ENCODE measurements at places on chromosomes 16 and 17.

DNA sequence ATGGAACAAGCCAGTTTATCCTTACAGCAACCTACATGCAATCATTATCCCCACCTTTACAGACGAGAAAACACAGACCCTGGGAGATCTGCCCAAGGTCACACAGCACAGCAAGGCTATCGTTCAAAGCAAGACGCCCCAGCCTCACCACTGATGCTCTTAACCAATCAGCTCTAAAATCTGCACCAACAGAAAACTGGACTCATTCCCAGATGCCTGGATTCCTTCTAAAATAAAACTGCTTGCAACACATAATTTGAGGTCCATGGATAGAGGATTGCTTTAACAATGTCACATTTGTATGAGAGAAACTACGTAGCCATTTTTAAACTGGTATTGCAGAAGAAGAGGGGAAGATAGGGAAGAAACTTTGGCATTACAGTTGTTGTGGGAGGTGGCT lies 6.8 kb downstream of the COTL1 start:
- peaks cover 8% of the 10 kb centered on the region for H3K4me1 ChIP-seq
- no peaks in the 10 kb centered on the region for H3K27me3 ChIP-seq
- DNase-seq, result no peak
- no peaks in the 10 kb centered on the region for H3K36me3 ChIP-seq
- no peak overlapping the region for H3K27ac ChIP-seq

DNA sequence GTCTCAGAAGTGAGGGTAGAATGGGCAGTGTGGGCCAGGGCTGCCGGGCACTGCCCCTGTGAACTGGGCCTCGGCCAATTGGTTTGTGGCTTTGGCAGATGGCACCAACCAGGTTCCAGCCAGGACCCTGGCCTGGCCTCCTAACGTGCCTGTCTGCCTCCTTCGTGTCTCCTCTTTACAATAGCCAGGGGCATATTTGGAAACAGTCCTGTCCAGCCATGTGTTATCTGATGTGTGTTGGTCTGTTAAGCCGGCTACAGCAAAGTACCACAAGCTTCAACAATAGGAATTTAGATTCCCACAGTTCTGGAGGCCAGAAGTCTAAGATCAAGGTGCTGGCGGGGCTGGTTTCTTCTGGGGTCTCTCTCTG lies 14.6 kb downstream of the CRISPLD2 start:
- H3K36me3 ChIP-seq, result no peaks in the 10 kb centered on the region
- no peak overlapping the region for H3K4me3 ChIP-seq
- no peaks in the 10 kb centered on the region for H3K4me1 ChIP-seq
- no peaks in the 10 kb centered on the region for H3K27me3 ChIP-seq

- H3K36me3 ChIP-seq, result no peaks in the 10 kb centered on the region
- no peaks in the 10 kb centered on the region for H3K4me1 ChIP-seq
- no peak overlapping the region for H3K4me3 ChIP-seq
- no peaks in the 10 kb centered on the region for H3K27me3 ChIP-seq
- DNase-seq, result no peak
These were observed 96.4 kb downstream of the ABCC6 start for GRCh38 chr16:16126896-16127295.

- no peak for DNase-seq
- no peaks in the 10 kb centered on the region for H3K36me3 ChIP-seq
- H3K4me3 ChIP-seq, result no peak overlapping the region
- H3K27me3 ChIP-seq, result no peaks in the 10 kb centered on the region
- no peak overlapping the region for H3K27ac ChIP-seq
These were observed 6.5 kb downstream of the MOSMO start for GRCh38 chr16:22014271-22014873.

- no peak overlapping the region for H3K4me3 ChIP-seq
- no peaks in the 10 kb centered on the region for H3K4me1 ChIP-seq
- no peaks in the 10 kb centered on the region for H3K27me3 ChIP-seq
These were observed 49.9 kb downstream of the ADCY7 start for GRCh38 chr16:50316102-50316847.

- DNase-seq, result peak; percentile 33
- H3K27me3 ChIP-seq, result no peaks in the 10 kb centered on the region
- H3K4me3 ChIP-seq, result no peak overlapping the region
- H3K36me3 ChIP-seq, result no peaks in the 10 kb centered on the region
- no peak overlapping the region for H3K27ac ChIP-seq
These were observed 131.4 kb downstream of the WWOX start for GRCh38 chr16:78230832-78231231.

GRCh38 chr16:27795992-27796614 lies 246.2 kb downstream of the KATNIP start:
- DNase-seq, result peak; percentile 49
- H3K4me3 ChIP-seq, result no peak overlapping the region
- H3K4me1 ChIP-seq, result no peaks in the 10 kb centered on the region
- H3K36me3 ChIP-seq, result no peaks in the 10 kb centered on the region
- H3K27me3 ChIP-seq, result peaks cover 13% of the 10 kb centered on the region
- H3K27ac ChIP-seq, result no peak overlapping the region

DNA sequence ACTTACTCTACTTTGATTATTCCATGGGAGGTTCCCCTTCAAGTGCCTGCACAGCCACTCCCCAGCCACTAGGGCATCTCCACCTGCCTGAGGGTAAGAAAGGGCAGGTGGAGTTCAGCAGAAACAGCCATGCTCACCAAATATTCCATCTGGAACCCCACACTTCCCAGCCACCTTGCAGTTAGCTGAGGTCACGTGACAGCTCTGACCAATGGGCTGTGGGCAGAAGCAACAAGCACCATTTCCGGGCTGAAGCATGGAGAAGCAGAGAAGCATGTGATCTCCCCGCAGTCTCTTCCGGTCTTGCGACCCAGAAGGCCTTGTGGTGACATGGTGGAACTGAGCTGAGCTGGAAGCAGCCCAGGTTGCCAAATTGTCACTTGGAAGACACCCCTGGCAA lies 108.6 kb downstream of the CCT6B start:
- no peak overlapping the region for H3K4me3 ChIP-seq
- H3K27ac ChIP-seq, result no peak overlapping the region
- no peak for DNase-seq
- H3K4me1 ChIP-seq, result no peaks in the 10 kb centered on the region
- no peaks in the 10 kb centered on the region for H3K36me3 ChIP-seq

DNA sequence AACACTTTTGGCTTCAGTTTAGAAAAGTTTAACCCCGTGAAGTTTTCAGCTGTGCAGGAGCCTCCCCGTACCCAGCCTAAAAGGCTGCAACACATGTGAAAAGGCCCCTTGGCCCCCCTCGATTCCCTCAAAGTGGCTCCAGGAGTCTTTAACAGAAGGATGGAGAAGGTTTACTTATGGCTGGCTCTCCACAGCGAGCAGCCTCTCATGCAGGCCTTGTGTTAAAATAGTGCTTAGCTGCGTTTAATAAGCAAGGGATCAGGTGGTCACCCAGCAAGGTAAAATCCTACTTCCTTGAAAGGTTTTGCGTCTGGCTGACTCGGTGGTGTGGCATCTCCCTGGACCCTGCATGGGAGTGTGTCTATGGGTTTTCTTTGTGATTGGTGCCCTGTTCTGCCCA lies 8.4 kb upstream of the CYLD start:
- no peak overlapping the region for H3K27ac ChIP-seq
- no peaks in the 10 kb centered on the region for H3K4me1 ChIP-seq
- H3K4me3 ChIP-seq, result no peak overlapping the region

GRCh38 chr16:88881007-88881615 lies 14.7 kb upstream of the PABPN1L start:
- H3K27me3 ChIP-seq, result no peaks in the 10 kb centered on the region
- H3K27ac ChIP-seq, result no peak overlapping the region
- H3K4me1 ChIP-seq, result no peaks in the 10 kb centered on the region
- no peak overlapping the region for H3K4me3 ChIP-seq
- H3K36me3 ChIP-seq, result no peaks in the 10 kb centered on the region

- no peak for DNase-seq
- no peak overlapping the region for H3K4me3 ChIP-seq
- no peaks in the 10 kb centered on the region for H3K36me3 ChIP-seq
- no peaks in the 10 kb centered on the region for H3K27me3 ChIP-seq
- H3K27ac ChIP-seq, result no peak overlapping the region
- no peaks in the 10 kb centered on the region for H3K4me1 ChIP-seq
These were observed 10.2 kb upstream of the C17orf78 start for GRCh38 chr17:37365589-37365988.

- H3K4me3 ChIP-seq, result no peak overlapping the region
- H3K27me3 ChIP-seq, result no peaks in the 10 kb centered on the region
- no peaks in the 10 kb centered on the region for H3K4me1 ChIP-seq
- no peaks in the 10 kb centered on the region for H3K36me3 ChIP-seq
- no peak overlapping the region for H3K27ac ChIP-seq
- DNase-seq, result no peak
These were observed 492.0 kb upstream of the KIF2B start for GRCh38 chr17:53330756-53331155.

- peak; percentile 99 for DNase-seq
- H3K27ac ChIP-seq, result peak within 1 kb of the TSS; percentile 74
- peak within 1 kb of the TSS; percentile 79 for H3K4me3 ChIP-seq
- H3K36me3 ChIP-seq, result no peaks in the 10 kb centered on the region
- H3K4me1 ChIP-seq, result no peaks in the 10 kb centered on the region
- H3K27me3 ChIP-seq, result no peaks in the 10 kb centered on the region
These were observed at the start of gene DNAH9 for GRCh38 chr17:11598274-11599221. DNAH9 (plus strand) TSS chr17:11598470; CDS start chr17:11598499, 29 bp downstream.

GRCh38 chr17:73703192-73703591 lies 58.9 kb upstream of the SDK2 start:
- H3K27ac ChIP-seq, result no peak overlapping the region
- H3K27me3 ChIP-seq, result peaks cover 9% of the 10 kb centered on the region
- no peaks in the 10 kb centered on the region for H3K4me1 ChIP-seq

DNA sequence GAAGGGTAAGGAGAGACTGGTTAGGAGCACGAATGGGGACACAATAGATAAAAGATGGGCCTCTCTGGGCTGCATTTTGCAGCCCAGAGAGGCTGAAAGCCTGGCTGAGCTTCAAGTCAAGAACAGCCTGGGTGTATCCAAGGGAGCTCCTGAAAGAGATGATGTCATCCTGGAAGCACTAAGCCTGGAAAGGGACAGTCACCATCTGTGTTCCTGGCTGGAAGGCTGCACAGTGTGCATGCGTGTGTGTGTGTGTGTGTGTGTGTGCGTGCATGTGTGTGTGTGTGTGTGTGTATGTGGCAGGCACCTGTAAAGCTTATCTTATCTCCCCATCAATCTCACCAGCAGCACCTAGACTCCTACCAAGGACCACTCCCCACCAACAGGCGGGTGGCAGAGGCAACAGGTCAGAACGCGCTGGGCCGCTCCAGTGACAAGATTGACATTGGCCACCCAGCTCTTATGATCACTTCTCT lies 44.1 kb downstream of the COG7 start:
- peak; percentile 38 for DNase-seq
- H3K4me1 ChIP-seq, result no peaks in the 10 kb centered on the region
- no peaks in the 10 kb centered on the region for H3K27me3 ChIP-seq

DNA sequence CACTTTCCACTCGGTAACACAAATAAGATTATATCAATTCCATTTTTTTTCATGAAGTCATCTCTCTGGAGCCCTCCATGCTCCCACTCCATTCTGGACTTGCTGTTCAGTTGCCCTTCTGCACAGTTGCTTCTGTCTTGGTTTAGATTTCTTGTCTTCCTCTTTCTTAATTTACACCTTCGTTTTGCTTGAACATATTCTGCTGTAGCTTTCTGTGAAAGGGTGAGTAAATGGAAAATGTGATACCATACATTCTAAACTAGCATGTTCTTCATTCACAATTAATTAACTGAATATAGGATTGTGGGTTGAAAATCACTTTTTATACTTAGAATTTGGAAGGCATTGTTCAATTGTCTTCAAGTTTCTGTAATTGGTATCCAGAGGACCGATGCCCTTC lies 69.6 kb downstream of the VMP1 start:
- DNase-seq, result no peak
- H3K4me1 ChIP-seq, result no peaks in the 10 kb centered on the region

- peaks cover 3% of the 10 kb centered on the region for H3K36me3 ChIP-seq
- peaks cover 19% of the 10 kb centered on the region for H3K27me3 ChIP-seq
- H3K4me3 ChIP-seq, result no peak overlapping the region
- H3K4me1 ChIP-seq, result no peaks in the 10 kb centered on the region
- no peak for DNase-seq
- no peak overlapping the region for H3K27ac ChIP-seq
These were observed 12.4 kb downstream of the ZNF232 start for GRCh38 chr17:5099271-5099670.

DNA sequence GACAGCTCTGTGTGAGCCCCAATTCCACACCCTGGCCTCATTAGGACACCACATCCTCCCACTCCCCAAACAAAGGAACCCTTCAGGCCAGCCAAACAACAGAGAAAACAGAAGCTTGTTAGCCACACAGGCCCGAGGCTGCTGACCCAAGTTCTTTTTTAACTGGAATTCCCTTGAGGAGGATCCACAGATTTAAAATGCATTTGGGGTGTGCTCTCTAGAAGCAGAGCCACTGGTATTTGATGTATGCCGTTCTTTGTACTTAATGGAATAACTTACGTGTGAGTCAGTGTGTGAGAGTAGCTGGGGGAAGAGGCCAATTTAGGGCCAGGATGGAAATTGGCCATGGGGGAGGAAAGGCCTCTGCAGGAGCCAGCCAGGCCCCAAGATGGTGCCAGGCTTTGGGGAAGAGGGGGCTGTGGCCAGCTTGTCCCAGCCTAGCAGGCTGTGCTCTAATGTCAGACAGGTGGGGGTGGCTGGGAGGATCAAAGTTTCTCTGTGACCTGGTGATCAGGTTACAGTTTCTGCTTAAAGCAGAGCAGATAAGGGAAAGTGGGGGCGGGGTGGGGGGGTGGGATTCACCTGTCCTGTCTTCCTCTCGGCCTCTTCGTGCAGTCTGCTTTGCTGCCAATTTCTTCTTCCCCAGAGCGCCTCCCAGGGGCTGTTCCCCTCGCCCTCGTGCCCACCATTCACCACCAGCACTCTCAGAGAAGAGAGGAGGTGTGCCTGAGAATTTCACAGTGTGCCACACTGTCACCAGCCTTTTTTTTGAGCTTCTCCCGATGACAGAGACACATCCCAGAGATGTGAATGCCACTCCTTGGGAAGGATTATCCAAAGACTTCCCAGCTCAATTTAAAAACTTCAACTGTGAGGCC lies 50.8 kb downstream of the TOM1L2 start:
- peak overlapping the region; percentile 74 for H3K27ac ChIP-seq
- peaks cover 30% of the 10 kb centered on the region for H3K4me1 ChIP-seq
- H3K36me3 ChIP-seq, result no peaks in the 10 kb centered on the region
- H3K27me3 ChIP-seq, result no peaks in the 10 kb centered on the region

DNA sequence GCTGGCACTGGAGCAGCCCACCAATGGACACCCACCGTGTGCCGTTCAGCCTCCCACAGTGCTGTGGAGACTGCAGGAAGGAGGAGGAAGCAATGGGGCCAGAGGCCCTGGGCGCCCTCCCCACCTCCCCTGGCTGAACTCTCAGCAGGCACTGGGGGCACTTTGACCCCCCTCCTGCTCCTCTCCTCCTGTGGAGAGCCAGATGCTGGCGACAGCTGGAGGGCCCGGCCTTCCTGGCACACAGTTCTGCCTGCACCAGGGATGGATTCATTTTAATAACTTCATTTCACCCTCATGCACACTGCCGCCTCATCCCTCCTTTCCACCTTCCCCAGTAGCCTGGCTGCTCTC lies 6.0 kb downstream of the NXPH3 start:
- peaks cover 10% of the 10 kb centered on the region for H3K27me3 ChIP-seq
- no peak for DNase-seq
- H3K4me3 ChIP-seq, result no peak overlapping the region
- no peak overlapping the region for H3K27ac ChIP-seq
- peaks cover 5% of the 10 kb centered on the region for H3K4me1 ChIP-seq
- H3K36me3 ChIP-seq, result no peaks in the 10 kb centered on the region

GRCh38 chr16:89495121-89495520 lies 4.8 kb upstream of the ANKRD11 start:
- peaks cover 8% of the 10 kb centered on the region for H3K4me1 ChIP-seq
- DNase-seq, result no peak
- H3K4me3 ChIP-seq, result no peak overlapping the region
- no peaks in the 10 kb centered on the region for H3K27me3 ChIP-seq

GRCh38 chr16:80080287-80080851 lies 460.4 kb upstream of the DYNLRB2 start:
- DNase-seq, result no peak
- no peaks in the 10 kb centered on the region for H3K27me3 ChIP-seq
- no peak overlapping the region for H3K27ac ChIP-seq

All from A673 (cell line).